ENCODE measurements at places on chromosomes 7 and 10. TPM values are rescaled to one million over a fixed set of nuclear protein-coding genes. Genes with fewer than 3 reads are reported as not detected.

DNA sequence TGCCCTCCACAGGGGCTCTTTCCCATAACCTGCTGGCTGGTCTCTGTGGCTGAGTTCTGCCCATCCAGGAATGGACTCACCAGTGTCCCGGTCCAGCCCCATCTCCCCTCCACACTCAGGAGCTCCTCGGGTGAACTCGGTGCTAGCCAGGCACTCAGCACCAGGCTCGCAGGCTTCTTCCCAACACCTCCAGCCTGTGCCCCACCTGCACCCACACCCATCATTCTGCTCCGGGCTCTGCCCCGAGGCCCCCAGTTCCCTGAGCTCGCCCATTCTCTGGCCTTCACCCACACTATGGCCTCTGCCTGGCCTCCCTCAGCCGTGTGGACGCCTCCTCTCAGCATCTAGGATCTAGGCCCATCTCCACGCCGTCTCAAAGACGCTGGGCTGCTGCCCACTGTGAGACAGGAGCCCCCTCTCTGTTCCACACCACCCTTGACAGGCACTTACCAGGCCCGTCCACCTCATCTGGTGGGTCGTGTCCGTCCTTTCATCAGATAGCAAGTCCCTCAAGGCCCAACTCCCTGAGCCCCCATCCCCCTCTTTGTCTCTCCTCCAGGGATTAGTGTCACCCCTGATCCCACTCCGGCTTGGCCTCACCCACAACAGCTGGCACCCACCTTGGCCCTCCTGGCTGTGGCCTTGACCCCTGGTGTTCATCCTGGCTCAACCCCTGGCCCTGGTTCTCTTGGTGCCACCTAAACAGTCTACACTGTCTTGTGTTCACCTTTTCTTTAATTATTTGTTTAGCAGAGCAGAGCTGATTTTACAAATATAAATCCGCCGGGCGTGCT, 76.0 kb upstream of the FAM20C start:
- no peak for DNase-seq

- peak; percentile 50 for DNase-seq
Measured at GRCh38 chr10:132142396-132143161, 44.2 kb upstream of the DPYSL4 start.

- DNase-seq = no peak
Measured at GRCh38 chr7:129782818-129783583, 169.8 kb downstream of the UBE2H start.

GRCh38 chr10:122292376-122292775, 21.3 kb downstream of the BTBD16 start:
- no peak for DNase-seq

Gene ZP3
- 0.76 TPM for total RNA-seq

DNA sequence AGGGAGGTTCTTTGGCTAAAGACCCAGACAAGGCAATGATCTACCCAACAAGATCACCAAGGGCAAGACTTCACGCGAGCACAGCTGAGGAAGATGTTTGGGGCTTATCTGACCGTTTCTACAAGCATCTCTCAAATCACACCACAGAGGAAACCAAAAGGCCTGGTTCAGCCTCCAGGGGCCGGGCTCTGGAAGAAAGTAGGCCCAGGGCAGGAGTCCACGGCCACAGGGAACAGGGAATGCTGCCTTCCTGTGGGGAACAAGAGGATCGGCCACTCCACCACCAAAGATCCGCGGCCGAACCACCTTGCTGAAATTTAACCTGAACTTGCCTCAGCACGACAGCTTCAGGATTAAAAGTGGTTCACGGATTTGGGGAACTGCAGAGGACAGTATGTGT, 332.5 kb downstream of the PTPRN2 start:
- DNase-seq = no peak

- DNase-seq = no peak
Measured at GRCh38 chr10:58044072-58044471, 223.6 kb downstream of the IPMK start.

Gene PLEKHA8
- total RNA-seq = 5.3 TPM

DNA sequence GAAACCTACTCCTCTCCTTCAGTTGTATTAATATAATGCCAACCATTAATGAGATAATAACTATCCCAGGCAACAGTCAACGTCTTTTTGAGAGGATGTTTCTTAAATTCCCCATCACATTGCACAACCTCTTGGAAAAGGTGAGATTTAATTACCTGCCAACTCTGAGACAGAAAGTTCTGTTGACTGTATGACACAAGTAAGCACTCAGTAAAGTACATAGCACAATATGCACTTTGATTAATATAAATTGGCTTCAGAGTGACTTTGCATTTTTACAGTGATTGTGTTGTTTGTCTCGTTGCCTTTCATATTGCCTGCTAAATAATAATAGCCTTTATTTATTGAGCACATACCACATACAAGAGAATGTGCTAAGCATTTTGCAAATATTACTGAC, 46.7 kb downstream of the CAV1 start:
- DNase-seq = no peak

- DNase-seq = no peak
Measured at GRCh38 chr7:93697901-93698300, 123.4 kb upstream of the CALCR start.

GRCh38 chr7:11026452-11027359, 53.0 kb downstream of the PHF14 start:
- DNase-seq = no peak

Gene UNCX
- total RNA-seq = not detected

DNA sequence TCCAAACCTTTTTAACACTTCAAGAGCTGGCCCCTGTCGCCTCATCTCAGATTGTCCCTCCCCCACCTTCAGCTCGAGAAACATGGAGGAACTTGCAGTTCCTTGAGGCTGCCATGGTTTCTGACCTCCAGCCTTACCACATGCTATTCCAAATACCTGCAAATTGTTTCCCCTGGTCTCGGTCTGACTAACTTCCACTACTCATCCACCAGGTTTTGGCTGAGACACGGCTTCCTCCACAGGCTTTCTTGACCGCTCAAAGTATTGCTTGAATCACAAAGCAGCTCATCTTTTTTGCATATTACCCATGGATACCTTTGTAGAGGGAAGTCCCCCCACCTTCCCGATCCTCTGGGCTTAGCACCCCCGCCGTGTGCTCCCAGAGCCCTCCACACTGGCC, 5.2 kb upstream of the SAMD8 start:
- DNase-seq = no peak

GRCh38 chr10:1550291-1550595, 187.1 kb downstream of the ADARB2 start:
- no peak for DNase-seq

Gene PLEKHS1
- not detected for total RNA-seq

- peak; percentile 26 for DNase-seq
Measured at GRCh38 chr7:87627634-87627994, 584 bp upstream of the RUNDC3B start.

- DNase-seq = no peak
Measured at GRCh38 chr10:8116926-8117493, 62.5 kb downstream of the GATA3 start.

Gene FRG2B
- total RNA-seq = not detected

DNA sequence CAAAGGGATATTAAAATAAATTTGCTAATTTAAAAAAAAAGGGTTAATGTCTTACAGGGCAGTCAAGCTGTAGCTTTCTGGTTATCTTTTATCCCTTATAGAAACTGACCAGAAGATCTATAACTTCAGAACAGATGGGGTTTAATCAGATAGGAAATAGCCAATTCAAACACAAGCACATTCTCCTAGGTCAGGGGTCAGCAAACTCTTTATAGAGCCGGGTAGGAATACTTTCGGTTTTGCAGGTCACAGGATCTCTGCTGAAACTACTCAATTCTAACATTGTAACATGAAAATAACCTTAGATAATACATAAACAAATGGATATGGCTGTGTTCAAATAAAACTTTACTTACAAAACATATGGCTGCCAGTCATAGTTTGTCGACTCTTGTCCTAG, 479.8 kb downstream of the ADRA2A start:
- DNase-seq = no peak

Gene TWIST1
- total RNA-seq = 3.2 TPM

DNA sequence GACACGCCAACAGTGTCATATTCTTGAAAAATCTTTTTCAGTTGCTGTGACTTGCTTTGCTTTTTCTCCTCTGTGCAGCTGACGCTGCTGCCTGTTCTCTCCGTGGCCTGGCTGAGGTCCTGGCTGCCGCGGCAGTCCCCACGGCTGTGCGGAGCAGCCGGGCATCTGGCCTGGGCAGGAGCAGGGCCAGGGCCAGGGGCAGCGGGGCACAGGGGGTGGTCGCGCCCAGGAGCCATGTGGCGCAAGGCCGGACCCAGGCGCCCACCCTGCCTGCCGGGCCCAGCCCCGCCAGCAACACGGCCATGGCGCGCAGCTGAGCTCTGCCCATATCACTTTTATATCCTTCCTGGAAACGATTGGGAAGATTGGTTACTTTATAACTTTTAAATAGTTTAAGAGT, 109.4 kb upstream of the ACBD5 start:
- no peak for DNase-seq

DNA sequence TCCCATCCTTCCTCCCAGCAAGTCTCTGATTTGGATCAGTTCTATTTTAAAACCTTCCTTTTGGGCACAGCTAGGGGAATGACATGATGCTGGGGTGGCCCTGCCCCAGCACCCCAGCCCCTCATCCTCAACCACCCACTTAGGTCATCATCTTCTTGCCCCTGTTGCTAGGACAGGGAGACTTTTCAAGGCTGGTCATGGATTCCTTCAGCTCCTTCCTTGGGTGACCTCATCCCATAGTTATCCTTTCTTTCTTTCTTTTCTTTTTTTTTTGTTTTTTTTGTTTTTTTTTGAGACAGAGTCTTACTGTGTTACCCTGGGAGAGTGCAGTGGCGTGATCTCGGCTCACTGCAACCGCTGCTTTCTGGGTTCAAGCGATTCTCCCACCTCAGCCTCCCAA, 127.2 kb downstream of the WDFY4 start:
- no peak for DNase-seq

DNA sequence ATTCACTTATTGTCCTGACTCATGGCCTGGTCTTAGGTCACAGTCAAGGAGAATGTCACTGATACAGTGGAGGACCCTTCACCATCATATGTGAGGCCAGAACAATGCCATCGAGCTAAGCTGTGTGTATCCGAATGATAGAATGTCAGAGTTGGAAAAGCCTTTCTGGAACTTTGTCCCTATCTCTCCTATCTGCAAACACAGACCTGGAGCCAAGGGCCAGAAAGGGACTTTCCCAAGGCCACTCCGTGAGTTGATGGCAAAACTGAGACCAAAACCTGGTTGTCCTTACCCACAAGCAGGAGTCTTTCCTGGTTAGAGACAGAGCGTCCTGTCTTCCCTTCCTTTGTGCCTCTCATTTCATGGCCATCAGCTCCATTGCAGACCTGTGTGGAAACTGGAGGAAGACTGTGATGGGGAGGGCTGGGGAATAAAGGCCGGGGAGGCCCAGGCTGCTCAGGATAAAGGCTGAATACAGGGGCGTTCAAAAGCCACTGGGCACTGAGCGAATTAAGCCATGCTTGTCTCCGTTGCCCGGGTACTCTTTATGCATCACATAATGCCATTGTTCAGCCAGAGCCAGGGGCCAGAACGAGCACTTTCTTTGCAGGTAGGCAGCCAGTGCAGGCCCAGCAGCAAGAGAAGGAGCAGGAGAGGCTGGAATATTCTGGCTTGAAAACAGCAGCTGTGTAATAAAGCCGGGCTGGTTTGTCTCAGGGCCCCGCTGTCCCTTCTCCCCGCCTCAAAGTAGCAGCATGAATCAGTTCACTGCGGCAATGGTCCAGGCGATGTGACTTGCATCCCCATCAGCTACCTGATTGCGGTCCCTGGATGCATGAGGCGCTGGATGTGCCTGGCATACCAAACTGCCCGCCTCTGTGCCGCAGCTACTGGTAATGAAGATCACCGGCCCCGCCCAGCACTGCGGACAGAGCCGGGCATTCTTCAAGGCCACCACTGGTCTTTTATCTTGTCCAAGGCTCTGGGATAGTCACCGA, 143.0 kb downstream of the RPS24 start:
- DNase-seq = no peak

DNA sequence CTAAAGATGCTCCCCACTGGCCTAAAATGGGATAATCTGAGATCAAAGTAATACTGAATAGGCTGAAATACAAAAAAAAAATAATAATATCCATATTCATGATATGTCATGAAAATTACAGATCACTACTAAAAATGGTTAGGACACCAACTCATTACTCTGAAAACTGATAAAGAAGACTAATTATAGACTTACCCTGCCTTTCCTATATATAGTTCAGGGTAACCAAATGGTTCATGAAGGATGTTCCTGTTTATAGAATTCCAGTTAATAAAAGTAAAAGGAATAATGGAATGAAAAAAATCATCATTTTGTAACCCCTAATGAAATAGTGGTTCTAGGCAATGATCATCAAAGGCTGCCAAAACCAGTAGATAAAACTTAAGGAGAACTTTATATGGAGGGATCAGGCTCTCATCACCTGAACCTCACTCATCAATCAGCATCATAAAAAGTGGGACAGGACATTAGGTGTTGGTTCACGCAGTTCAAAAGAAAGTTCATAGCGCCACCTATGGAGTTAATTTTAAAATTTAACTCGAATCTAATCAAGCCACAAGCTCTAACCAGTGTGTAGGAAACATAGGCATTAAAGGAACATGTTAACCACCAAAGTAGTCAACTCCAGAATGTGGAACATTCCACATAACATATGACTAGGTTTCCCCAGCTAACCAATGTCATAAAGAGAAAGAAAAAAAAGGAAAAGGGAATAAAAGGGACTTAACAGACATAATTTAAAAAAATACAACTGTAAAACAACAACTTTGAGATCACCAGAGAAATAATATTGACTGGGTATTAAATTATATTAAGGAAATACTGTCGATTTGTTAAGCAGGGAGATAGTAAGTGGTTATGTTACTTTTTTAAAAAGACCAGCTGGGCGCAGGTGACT, 35.7 kb downstream of the P4HA1 start:
- no peak for DNase-seq

DNA sequence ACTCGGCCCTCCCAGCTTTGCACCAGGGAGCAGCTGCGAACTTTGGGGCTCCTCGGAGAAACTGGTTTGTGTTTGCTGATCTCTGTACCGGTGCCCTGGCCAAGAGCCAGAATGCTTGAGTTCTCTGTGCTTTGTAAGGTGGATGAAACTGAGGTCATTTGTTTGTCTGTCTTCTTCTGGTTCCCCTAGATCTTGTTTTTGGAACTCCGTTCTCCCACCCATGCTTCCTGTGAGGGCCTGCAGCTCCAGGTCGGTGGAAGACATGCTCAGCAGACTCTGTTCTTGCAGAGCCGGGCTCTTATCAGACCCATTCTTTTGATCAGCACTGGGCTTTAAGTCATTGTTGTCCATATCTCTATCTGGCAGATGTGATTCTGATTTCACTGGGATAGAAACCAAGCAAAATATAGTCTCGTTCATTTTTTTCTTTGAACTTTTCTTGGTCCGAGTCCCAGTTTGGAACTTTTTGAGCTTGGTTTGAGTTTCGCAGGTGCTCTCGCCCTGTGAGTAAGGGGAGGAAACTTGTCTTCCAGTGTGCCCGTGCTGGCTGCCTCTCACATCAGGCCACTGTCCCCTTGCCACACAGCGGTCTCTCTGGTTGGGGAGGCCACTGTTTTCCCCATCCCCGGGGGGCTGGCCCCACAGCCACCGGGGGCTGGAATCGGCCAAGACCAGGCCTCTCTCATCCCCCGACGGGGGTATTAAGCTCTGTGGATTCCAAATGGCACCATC, 31.2 kb downstream of the JCAD start:
- peak; percentile 84 for DNase-seq

All from left cardiac atrium (tissue), 4 donors.